ENCODE measurements at places on chromosomes 2 and 18. TPM values are rescaled to one million over a fixed set of nuclear protein-coding genes. Genes with fewer than 3 reads are reported as not detected.

DNA sequence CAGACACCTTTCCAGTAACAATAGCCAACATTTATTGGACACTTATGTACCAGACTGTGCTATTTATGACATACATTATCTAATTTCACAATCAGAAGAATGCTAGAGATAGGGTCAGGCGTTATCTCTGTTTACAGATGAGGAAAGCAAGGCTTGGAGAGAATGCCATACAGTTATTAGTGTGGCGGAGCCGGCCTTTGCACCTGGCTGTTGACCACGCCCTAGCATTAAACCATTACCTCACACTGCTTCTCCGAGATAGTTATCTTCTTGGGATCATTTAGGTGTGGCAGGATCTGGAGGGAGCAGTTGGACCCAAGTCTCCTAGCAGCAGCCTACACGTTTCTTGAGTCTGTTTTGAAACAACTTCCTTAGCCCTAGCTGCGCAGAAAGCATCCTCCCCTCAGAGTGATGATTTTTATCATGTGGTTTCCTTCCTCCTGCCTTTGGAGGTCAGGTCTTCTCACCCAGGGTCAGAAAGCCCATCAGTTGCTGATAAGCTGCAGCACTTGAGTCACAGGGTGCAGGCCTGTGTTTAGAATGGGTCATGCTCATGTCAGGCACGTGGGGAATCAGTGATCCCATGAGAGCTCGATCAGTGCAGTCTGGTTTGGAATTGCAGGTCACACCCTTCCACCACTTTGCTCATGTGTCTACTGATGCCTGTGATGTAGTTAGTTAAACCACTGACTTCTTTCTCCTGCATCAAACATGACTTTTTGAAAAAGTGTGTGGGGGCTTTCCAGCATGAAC is 118.2 kb downstream of the SPTBN1 start:
- peak; percentile 53 for ATAC-seq

DNA sequence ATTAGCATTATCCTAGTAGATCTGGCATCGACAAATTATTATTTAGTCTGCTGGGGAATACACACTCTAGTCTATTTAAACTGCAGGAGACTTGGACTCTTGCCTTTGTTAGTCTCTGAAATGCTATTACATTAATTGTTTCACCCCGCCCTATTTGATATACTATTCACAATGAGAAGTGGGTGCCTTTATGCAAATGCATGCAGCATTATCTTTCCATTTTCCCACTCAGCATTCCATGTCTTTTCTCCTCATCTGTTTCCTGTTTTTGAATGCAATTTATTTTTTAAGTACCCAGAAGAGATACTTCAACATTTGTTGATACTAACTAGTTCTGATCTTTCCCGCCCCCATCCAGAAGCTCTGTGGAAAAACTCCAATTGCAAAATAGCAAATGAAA is 395.3 kb upstream of the NXPH2 start:
- no peak for ATAC-seq

POTEJ gene
- total RNA-seq, result not detected

DNA sequence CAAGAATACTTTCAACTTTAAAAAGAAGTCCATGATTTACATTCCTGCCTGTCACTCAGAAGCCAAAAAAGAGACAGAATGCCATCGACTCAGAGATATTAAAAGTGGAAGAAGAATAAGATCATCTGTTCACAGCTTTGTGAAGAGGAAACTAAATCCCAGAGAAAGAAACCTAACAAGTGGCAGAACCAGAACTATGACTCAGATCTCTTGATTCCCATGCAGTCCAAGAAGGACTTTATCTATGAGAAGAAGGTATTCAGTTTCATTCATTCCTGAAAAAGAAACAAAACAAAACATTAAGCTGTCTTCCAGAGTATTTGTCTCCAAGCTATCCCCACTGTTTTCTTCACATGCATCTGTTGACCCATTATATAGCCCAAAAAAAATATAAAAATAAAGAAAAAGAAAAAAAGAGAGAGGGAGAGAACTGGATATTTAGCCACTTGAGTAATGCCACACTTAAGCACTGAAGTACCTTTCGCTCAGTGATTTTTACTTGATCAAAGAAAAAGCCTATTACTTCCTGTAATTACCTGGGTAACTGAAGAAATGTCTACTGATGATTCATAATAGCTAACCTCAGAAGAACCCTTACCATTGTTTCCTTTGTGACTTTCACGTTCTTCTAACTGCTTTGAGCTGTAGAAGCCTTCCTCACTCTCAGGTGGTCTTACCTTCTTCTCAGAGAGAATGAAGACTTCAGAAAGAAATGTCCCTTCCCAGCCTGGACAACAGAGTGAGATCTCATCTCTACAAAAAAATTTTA is 17.7 kb upstream of the AKAIN1 start:
- ATAC-seq, result no peak

DNA sequence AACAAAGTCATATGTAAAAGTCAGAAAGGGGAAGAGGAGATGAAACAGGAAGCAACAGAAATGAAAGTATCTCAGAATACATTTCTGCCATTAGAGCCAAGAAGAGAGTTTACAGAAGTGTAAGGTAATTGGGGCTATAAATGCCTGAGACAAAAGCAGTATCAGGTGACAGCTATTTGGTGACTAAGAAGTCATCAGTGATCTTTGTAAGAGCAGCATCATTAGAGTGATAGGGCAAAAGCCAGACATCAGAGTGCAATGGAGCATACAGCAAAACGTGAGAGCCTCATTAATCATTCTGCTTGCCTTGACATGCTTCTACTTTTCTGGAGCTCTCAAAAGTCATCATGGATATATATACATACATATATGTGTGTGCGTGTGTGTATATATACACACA is 804.7 kb upstream of the PIK3C3 start:
- ATAC-seq, result no peak

GRCh38 chr2:197107291-197108269 is 181.1 kb upstream of the PGAP1 start:
- no peak for ATAC-seq

- ATAC-seq, result no peak
These were observed 86.3 kb downstream of the KCTD18 start for GRCh38 chr2:200423541-200423940.

AQP12A gene
- not detected for total RNA-seq

TMEM37 gene
- not detected for total RNA-seq

- no peak for ATAC-seq
These were observed 35.2 kb downstream of the SPOPL start for GRCh38 chr2:138536740-138537139.

FAHD2B gene
- total RNA-seq, result 34.7 TPM

MC4R gene
- total RNA-seq, result 0.83 TPM

UGT1A10 gene
- not detected for total RNA-seq

DNA sequence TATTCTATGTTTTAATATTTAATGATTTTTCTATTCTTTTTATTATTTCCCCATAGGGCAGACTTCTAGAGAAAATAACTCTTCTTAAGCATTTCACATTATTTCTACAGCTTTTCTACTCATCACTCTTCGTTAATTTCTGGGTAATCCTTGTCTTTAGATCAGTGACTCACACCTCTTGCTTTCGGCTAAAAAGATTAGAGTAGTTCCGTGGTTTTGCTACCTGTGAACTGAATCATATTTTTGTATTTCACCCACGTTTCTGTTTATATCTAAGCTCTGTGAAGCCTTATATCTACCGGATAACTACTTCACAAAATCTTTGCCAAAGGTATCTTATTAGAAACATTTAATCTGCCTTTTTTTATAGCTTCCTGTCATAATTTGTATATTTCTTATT is 685.5 kb upstream of the FSHR start:
- ATAC-seq, result no peak
